NCI-H526 (cell line): ENCODE measurements at places on chromosomes 16 and 17.

- no peak for DNase-seq
Observed at GRCh38 chr17:75371981-75372380, 33.5 kb downstream of the GRB2 start.

DNA sequence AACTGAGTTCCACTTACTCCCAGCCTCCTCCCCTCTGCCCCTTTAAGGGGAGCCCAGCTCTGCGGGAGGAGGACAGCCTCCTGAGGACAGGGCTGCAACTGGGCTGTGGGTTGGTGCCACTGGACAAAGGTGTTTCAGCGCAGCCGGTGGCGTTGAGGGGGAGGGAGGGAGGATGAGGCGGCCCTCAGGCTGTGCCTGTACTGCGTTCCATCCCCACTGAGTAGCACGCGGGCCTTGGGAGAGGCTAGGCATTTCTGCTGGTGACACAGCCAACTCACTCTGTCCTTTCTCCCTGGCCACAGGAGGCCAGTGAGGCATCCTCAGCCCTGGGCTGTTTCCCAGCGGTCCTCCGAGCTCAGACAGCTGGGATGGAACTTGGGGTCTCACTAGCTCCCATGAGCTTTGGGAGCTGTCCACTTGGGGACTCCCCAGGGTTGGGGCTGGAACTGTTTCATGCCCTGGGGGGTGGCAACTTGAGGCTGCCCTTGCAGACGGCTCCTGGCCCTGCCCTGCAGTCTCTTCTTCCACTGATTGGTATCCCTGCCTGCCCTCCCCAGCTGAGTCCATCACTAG, 70.5 kb downstream of the MPRIP start:
- DNase-seq: no peak

GRCh38 chr16:20673071-20673806, 24.2 kb downstream of the ACSM1 start:
- no peak for DNase-seq

DNA sequence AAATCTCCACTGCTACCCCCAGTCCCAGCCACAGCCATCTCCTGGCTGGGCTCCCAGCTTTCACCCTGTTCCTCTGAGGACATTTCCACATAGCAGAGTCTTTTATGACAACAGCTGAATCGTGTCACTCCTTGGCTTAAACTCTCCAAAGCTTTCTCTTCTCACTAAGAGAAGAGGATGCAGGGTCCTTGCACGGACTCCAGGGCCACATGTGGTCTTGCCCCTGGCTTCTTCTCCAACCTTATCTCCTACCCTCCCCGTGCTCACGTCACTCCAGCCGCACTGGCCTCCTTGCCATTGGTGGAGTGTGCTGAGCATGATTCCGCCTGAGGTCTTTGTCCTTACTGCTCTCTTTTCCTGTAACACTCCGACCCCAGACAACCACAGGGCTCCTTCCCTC, 39.9 kb upstream of the CCDC182 start:
- DNase-seq: no peak

DNA sequence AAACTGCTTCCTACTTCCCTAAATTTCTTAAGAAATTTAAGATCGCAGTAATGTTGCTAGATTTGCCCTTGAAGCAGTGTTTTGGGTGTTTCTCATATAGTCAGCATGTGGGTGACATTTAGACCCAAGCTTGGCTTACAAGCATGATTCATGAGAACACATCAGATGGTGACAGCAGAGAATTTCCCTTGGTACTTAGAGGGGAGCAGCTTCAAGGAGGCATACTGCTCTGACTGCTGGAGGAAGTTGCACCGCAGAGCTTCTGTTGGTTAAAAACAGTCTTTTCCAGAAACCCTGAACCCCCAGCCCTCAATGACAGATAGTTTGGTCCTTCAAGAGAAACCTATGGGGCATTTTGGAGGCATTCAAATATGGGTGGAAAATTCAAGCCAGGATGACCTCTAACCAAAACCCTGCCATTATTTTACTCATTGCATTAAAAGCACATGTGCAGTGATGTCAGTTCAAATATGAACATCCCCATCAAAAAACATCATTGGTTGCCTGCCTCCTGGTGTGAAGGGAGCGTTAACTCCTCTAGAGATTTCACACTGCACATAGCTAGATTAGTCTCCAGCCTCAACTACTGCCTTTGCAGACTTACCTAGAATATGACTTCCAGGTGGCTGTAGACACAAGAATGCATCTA, 201.5 kb upstream of the CACNG5 start:
- no peak for DNase-seq

GRCh38 chr16:23052908-23053580, 96.2 kb downstream of the USP31 start:
- DNase-seq: peak; percentile 9
